ENCODE measurements at places on chromosomes 13 and 19.

DNA sequence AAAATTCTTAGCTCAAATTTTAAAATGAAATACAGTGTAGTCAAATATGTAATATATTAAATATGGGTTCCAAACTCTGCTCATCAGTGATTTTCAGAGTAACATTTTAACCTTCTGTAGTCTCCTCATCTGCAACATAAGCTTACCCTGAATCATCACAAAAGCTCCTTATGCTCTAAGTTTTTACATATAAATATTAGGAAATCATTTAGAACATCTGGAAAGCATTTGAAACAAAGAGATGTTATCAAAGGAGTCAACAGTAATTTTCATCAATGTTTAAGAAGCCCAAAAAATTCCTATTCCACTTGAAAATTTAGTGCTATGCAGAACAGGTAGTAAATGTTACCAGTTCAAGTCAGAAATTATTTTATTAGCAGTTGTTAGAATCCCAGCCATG is 224.7 kb downstream of the DCT start:
- DNase-seq = no peak

DNA sequence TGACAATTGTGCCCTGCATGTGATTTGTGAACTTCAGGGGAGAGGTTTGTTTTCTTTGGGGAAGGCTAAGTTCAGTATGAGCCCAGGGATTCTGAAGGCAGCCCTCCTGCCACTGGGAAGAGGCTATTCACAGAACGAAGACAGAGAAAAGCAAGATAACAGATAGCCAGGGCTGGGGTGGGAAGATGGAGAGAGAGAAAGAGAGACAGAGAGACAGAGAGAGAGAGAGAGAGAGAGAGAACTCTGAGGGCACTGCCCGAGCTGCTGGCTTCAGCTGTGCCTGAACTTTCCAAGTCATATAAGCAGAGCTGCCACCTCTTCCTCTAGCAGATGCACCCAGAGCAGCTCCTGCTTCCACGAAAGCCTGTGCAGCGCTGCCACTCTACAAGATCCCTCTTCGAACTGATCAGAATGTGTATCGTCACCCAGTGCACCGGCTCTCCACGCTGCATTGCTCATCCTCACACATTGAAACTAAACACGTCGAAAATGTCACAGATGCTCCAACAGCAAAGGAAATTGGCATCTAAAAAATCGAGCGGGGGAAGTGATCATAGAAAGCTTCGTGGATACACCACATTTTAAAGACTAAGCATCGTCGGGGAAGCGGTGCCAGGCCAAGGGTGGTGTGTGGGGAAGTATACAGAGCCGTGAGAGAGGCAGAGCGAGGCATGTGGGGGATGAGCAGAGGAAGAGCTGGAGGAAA is 81.8 kb upstream of the SIAH3 start:
- no peak for DNase-seq

DNA sequence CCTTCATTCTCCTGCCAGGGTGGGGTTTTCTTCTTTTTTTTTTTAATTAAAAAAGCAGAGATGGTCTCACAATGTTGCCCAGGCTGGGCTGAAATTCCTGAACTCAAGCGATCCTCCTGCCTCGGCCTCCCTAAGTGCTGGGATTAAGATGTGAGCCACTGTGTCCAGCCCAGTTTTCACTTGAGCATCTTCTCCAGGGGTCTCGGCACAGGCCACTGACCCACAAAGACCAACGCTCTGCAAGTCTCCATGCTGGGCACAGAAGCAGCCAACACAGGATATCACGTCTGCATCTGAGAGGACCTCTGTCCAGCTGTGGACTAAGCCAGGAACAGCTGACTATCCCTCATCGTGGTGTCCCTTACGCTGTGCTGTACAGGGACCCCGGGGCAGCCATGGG is 9.5 kb upstream of the TMEM86B start:
- DNase-seq = no peak

DNA sequence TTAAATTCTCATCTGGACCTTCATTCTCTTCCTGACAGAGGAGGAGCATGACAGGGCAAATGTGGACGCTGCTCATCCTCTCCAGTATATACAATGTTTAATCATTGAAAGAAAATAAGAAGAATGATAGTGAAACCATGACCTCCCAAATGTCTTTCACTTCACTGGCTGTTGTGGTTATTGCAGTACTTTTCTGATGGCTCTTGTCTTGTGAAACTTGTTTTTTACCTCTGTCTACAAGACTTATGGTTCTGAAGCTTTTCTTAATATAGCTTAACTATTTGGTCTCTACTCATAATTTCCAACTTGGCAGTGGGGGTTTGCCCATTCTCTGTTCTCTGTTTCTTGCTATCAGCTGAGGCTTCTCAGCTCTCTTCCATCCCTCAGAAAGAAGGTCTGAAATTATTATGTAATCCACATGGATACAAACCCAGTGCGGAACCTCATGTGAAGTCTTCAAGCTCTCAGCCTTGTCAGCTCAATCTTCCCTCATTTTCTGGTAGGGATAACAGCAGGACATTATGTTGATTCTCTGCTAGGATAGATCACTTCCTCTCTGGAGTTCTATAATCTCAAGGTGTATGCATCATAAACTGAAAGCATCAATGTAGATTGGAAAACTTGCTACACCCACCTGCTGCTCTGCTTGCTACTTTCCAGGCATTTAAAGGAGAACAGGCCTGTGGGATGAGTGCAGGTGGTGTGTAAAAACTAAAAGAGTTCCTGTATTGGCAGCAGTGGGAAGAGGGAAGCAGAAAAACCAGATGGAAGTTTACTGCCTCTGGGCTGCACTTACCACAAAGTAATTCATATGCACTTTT is 250.3 kb upstream of the HTR2A start:
- DNase-seq = no peak

DNA sequence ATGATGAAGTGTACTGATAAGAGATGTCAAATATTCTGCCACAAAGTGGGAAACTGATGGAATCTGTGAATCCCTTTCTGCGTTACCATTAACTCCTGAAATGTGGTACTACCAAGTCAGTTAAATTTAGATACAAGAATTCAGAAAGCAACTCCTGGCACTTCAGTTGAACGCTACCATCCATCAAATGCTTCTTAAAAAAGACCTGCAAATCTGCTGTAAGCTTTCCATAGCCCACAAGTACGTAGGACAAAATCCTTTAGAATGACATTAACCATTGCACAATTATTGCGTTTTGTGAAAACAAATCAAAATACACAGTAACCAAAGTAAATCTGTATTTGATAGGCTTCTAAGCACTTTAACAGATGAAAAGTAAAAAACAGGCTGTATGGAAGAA is 5.4 kb downstream of the SMAD9 start:
- no peak for DNase-seq

DNA sequence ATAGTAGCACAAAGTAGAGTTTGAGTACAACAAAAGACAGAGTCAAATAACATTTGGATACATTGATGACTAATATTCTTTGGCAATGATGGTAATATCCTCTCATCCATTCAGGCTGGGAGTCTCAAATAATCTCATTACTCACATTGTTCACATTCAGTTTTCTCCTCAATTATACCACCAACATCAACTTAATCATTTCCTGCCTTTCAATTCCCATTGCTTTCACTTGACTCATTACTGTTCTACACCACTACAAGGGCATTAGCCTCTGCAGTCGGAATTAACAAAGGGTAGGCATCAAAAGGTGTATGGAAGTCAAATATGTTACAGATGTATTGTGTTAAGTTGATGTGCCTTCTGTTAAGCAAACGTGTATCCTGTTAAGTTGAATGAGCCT is 518.4 kb upstream of the SLITRK1 start:
- DNase-seq = no peak
